ENCODE measurements at places on chromosomes 6 and 20. TPM values are rescaled to one million over a fixed set of nuclear protein-coding genes. Genes with fewer than 3 reads are reported as not detected.

LY6G6C gene
- total RNA-seq, result not detected

CRISP2 gene
- not detected for total RNA-seq

GFRA4 gene
- total RNA-seq, result not detected

SOBP gene
- 9.5 TPM for total RNA-seq

TMEM244 gene
- total RNA-seq, result not detected

RNF144B gene
- 153 TPM for total RNA-seq

NNAT gene
- total RNA-seq, result 0.25 TPM

XKR7 gene
- total RNA-seq, result 0.06 TPM

TRAPPC3L gene
- not detected for total RNA-seq

RAET1L gene
- 3.3 TPM for total RNA-seq

COL11A2 gene
- total RNA-seq, result 0.85 TPM

LHFPL5 gene
- 0.47 TPM for total RNA-seq

TBX18 gene
- 4.1 TPM for total RNA-seq

HTR1E gene
- not detected for total RNA-seq

ZC2HC1B gene
- not detected for total RNA-seq

PTCHD4 gene
- 1.7 TPM for total RNA-seq

RIPPLY2 gene
- total RNA-seq, result 0.38 TPM

CLPSL2 gene
- total RNA-seq, result not detected

SLCO4A1 gene
- 80.3 TPM for total RNA-seq

SPTLC3 gene
- total RNA-seq, result 65.9 TPM

DTNBP1 gene
- 25.2 TPM for total RNA-seq

BMP2 gene
- total RNA-seq, result 8.7 TPM

MMP24 gene
- total RNA-seq, result 12.4 TPM

TINAG gene
- 22.1 TPM for total RNA-seq

VPS16 gene
- total RNA-seq, result 38.6 TPM

EYS gene
- not detected for total RNA-seq

BTBD9 gene
- 29.9 TPM for total RNA-seq

CASS4 gene
- total RNA-seq, result 3.0 TPM

RBPJL gene
- not detected for total RNA-seq

CST1 gene
- total RNA-seq, result not detected

ARMC12 gene
- total RNA-seq, result 0.47 TPM

STK35 gene
- 16.5 TPM for total RNA-seq

ARMH2 gene
- total RNA-seq, result not detected

B3GALT4 gene
- total RNA-seq, result 20.2 TPM

HLA-DQB2 gene
- total RNA-seq, result 15.1 TPM

RALGAPA2 gene
- 66.7 TPM for total RNA-seq

SLC17A1 gene
- total RNA-seq, result 26.3 TPM

WFDC5 gene
- 1.0 TPM for total RNA-seq

ENPP1 gene
- total RNA-seq, result 6.5 TPM

SLC22A7 gene
- 2.0 TPM for total RNA-seq

PPP1R3G gene
- 1.9 TPM for total RNA-seq
